ENCODE measurements at places on chromosomes 16 and 17. TPM values are rescaled to one million over a fixed set of nuclear protein-coding genes. Genes with fewer than 3 reads are reported as not detected.

DNA sequence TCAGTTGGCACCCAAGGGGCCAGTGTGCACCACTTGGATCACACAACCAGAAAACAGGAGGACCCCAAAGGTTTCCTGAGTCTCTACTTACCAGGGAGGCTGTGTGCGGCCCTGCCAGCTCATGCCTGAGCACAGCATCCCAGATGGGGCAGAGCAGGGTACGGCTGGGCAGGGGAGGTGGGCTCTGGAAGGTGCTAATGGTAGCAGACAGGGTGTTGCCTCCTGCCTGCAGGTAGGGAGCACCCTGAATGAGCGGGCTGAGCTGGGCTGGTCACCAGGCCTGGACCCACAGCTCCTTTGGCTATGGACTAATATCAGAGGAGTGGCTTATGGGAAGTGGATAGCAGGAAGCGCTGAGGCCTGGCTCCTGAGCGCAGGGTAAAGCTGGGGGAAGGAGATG is 14.6 kb downstream of the RECQL5 start:
- no peak for ATAC-seq

DNA sequence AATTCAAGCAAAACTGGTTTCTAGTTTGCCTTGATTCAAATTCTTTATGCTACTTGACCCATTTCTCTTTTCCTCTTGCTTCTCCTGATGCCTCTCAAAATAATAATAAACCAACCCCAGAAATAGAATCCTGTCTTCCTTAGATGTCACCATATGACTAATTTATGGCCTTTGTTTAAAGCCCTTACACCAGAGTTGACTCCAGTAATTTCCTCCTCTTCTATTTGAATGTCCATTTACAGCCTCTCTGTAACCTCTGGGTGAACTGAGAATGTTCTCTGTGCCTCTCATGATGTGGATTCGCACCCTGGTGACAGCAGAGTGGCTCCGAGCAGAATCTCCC is 31.5 kb downstream of the ZFHX3 start:
- ATAC-seq = peak; percentile 17

DNA sequence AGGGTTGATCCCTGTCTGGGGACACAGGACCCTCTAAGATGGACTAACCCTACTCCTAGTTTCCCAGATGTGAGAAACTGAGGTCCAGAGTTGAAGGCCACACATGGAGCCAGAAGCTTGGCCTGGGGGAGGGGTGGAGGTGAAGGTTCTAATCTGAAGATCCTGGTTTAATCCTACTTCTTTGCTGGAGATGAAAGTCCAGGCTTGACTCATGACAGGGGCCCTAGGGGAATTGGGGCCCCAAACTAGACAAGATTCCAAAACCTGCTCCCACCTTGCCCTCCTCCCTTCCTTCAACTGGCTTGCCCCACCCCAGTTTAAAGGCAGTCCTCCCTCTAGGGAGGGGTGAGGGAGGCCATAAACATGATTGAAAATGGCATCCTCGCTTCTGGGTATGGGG is 21.6 kb downstream of the IGF2BP1 start:
- no peak for ATAC-seq

DNA sequence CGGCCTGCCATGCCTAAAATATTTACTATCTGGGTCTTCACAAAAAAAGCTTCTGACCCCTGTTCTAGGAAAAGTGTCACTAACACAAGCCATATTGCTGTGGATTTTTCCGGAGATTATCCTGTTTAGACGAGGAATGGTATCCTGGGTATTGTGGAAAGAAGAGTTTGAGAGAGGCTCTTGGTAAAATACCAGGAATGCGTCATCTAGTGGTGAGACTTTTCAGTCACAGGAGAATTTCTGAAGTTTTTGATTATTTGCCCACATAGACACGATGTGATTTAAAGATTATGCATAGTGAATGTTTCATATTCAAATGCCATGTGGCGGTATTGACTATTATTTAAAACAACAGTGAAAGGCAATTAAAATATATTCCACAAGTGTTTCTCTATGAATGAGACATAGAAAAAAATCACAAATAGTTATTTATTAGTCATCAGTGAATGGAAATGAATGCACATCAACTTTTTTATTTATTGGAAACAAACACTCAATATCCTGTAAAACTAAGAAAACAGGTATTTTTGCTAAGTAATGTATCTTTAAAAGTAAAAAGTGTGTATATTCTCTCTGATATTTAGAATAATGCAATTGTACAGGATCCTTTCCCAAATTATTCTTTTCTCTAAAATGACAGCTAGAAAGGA is 7.8 kb downstream of the KRT28 start:
- peak; percentile 41 for ATAC-seq

DNA sequence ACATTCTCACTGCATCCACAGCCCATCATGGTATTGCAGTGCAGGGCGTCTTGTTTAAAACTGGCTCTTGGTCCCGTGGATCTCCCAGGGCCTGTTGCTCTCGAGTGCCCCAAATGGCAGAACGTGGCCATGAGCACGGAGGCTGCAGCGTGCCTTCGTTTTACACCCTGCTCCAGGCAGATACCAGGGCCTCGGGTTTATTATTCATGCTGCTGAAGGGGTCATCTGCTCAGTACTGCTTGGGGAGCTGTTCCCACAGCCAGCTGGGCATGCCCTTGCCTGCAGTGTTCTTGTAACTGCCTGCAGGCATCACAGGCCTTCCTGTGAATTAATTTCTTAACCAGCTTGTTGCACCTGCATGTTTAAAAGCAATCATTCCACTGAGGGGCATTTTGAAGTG is 129.7 kb upstream of the CHMP6 start:
- ATAC-seq = peak; percentile 69

Gene SPAG9
- 40.4 TPM for total RNA-seq
